Stimulated activated CD8-positive, alpha-beta memory T cell treated with anti-CD3 and anti-CD28 coated beads, Interleukin-7, amount 100 ng/mL, for 1 hour (primary cell): ENCODE measurements at places on chromosomes 7 and 10.

- DNase-seq = no peak
Measured at GRCh38 chr10:110989016-110989415, 69.6 kb downstream of the SHOC2 start.

DNA sequence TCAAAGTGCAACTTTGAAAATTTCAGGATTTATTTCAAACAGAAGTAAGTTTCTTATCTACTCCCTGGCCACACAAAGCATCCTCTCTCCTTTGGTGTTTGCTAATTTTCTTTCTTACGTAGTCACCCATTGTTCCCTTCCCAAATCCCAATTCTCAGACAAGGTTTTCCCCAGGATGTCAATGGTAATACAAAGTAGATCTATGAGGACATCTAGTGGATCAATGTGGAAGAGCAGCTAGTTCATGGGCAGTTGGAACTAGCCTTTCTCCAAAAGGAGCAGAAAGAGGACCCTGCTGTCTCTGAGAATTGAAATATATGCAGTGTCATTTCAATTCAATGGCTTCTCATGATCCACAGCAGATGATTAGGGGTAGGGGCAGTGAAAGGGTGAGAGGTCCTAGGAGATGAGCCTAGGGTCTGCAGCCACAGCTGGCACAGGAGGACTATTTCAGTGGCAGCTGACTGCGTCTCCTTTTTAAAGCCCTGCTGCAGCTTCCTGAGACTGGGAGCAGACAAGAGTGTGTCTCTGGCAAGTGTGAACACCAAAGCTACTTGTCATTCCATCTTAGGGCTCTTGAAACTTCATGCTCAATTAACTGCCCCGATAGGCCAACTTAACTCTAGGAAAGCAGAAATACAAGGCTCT is 632.6 kb downstream of the KCNMA1 start:
- DNase-seq = no peak

- DNase-seq = no peak
Measured at GRCh38 chr7:136585954-136586670, 282.3 kb upstream of the CHRM2 start.

GRCh38 chr7:114916261-114916892 is 5.5 kb upstream of the MDFIC start:
- DNase-seq = no peak

GRCh38 chr7:156998988-156999957 is 11.2 kb downstream of the MNX1 start:
- no peak for DNase-seq

GRCh38 chr7:27244488-27245123 is 2.0 kb downstream of the EVX1 start:
- no peak for DNase-seq

GRCh38 chr7:86091369-86091768 is 552.3 kb upstream of the GRM3 start:
- DNase-seq = no peak

DNA sequence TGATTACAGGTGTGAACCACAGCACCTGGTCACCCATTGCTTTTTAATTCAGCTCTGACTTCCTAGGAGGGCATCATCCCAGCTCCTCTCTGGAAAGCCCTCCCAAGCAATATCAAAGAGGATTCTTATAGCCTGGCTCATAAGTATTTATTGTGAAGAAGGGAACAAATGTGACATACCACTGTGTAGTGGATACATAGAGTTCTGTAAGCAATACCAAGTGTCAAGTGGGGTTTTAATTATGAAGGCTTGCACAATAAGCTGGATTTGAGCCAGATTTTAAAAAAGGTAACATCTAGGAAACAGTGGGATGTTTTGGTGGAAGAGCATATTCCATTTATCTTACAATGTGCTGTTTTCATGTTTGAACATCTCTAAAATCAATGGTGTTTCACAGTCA is 19.0 kb upstream of the PRTFDC1 start:
- DNase-seq = no peak

DNA sequence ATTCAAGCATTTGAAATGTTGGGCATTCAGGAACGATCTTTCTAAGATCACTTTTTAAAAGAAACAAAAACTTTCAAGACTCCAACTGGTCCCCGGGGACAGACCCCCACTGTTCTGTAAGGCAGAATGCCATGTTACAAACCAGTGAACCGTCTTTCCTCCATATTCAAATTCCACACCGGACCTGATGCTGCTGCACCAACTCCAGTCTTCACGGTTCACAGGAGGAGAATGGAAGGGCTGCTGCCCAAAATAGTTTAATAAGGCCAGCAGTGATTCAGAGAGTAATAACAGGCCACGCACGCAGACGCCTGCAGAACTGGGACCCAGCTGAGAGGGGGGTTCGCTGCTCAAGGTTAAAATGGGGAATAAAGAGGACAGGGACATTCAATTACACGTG is 47.2 kb downstream of the OSBPL3 start:
- no peak for DNase-seq

DNA sequence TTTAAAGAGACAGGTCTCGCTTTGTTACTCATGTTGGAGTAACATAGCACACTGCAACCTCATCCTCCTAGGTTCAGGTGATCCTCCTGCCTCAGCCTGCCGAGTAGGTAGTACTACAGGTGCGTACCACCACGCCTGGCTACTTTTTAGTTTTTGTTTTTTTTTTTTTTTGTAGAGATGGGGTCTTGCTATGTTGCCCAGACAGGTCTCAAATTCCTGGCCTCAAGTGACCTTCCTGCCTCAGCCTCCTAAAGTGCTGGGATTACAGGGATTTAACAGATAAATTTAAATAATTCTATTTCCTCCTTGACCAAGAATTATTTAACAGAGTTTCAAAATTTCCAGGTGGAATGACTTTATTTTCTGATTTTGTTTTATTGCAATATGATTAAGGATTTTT is 97.0 kb upstream of the OIT3 start:
- DNase-seq = no peak

- peak; percentile 5 for DNase-seq
Measured at GRCh38 chr7:6446838-6447580, 745 bp downstream of the DAGLB start.

DNA sequence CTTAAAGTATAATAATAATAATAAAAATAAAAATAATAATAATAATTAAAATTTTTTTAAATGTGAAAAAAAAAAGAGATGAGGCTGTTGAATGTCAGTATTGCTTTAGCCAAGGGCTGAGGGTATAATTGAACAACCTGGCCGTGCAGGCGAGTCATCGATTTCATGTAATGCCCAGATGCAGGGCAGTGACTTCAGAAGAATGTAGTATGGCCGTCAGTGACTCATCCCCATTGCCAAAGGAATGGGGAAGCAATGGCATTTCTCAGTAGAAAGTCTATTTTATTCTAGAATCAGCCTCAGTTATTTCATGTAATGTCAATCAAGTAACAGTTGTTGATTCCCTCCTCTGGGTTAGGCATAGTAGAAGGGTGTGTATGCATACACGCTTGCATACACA is 516.4 kb downstream of the GLRX3 start:
- DNase-seq = no peak
